CD4-positive, alpha-beta T cell (primary cell): ENCODE measurements at places on chromosomes 4 and X.
A peak's percentile ranks its signal among the peaks of the same experiment; 100 is the strongest.

DNA sequence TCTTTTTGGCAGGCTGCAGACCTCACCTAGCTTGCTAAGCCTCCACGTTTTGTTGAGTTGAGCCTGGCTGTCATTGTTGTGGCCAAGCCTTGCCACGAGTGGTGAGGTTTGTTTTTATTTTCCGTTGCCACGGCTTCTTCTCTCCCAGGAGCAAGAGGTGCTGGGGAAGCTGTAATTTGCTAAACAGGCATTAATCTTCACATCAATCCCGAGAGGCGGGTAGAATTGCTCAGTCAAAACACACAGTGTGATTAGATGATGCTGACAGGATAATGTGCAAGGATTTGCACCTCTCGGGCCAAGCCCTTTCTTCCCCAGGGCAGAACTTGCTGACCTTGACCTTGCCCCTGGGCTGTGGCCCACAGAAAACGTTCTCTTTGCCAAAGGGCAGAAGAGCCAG, 72.2 kb upstream of the ATP6AP2 start:
- DNase-seq: no peak

GRCh38 chr4:41319553-41319952, 62.8 kb downstream of the UCHL1 start:
- DNase-seq: no peak

DNA sequence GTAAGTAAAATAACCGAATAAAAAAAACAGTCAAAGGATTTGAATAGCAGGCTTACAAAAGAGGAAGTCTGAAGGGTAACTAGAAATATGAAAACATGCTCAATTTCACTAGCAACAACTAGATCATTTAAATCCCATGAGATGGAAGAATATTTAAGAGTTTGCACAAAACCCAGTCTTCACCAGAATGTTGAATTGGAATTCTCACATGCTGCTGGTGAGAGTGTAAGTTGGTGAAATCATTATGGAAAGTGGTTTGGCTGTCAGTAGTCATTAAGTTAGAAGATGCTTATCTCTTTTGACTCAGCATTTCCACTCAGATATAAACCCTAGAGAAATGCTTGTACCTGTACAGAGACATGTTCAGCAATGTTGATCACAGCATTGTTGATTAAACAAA, 110.1 kb downstream of the PGRMC2 start:
- no peak for DNase-seq

GRCh38 chr4:52588097-52588496, 71.0 kb downstream of the USP46 start:
- DNase-seq: peak; percentile 15
